Ammon's horn (tissue), 1 donor: ENCODE measurements at places on chromosomes 5 and 9.
A peak's percentile ranks its signal among the peaks of the same experiment; 100 is the strongest.

- no peak for DNase-seq
These were observed 559.0 kb upstream of the DAP start for GRCh38 chr5:11319836-11320580.

DNA sequence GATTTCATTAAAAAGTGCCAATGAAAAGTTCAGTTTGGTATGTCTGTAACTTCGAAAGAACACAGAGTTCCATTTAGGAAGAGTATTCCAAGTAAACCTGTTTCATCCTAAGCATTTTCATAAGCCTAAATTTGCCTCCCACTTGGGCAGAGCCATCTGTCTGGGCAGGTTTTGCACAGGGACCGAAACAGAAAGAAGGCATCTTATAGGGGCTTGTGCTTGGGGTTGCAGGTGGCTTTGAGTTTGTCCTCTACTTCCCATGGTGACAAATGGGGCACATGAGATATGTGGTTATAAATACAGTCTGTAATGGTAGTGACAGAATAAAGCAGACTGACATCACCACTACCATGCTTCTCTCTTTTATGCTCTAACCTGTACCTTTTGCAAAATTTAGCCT lies 63.7 kb downstream of the MCTP1 start:
- DNase-seq: no peak

GRCh38 chr9:73141282-73141681 lies 10.4 kb upstream of the ANXA1 start:
- DNase-seq: no peak

- DNase-seq: no peak
These were observed 365.1 kb downstream of the ENC1 start for GRCh38 chr5:74275171-74275992.

GRCh38 chr5:96984506-96985192 lies 48.8 kb downstream of the LNPEP start:
- no peak for DNase-seq

- no peak for DNase-seq
These were observed 73.4 kb upstream of the MEF2C start for GRCh38 chr5:88956416-88956815.

DNA sequence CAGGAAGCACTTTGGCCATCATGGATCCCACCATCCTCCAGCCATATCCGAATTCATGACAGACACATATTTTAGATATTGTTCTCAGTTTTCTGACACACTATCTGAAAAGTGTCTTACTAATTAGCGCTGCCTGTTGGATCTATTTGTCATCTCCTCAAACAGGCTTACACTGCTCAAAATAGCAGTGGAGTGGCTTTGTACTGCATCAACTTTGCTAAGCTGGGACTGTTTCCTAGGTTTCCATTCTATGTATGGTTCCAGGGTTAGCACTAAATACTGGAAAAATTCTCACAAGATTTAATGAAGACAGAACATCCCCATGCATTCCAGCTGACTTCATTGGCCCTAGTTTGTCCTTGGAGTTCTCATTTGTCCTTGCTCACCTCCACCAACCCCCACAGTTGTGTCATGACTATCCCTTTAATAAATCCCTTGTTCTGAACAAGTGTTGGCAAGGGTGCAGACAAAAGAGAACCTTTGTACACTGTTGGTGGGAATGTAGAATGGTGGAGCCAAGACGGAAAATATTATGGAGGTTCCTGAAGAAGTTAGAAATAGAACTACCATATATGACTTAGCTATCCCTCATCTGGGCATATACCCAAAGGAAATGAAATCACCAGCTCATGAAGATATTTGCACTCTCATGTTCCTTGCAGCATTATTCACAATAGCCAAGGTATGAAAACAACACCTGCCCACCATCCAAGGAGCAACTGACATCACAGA lies 136.5 kb upstream of the RAI14 start:
- DNase-seq: peak; percentile 33

DNA sequence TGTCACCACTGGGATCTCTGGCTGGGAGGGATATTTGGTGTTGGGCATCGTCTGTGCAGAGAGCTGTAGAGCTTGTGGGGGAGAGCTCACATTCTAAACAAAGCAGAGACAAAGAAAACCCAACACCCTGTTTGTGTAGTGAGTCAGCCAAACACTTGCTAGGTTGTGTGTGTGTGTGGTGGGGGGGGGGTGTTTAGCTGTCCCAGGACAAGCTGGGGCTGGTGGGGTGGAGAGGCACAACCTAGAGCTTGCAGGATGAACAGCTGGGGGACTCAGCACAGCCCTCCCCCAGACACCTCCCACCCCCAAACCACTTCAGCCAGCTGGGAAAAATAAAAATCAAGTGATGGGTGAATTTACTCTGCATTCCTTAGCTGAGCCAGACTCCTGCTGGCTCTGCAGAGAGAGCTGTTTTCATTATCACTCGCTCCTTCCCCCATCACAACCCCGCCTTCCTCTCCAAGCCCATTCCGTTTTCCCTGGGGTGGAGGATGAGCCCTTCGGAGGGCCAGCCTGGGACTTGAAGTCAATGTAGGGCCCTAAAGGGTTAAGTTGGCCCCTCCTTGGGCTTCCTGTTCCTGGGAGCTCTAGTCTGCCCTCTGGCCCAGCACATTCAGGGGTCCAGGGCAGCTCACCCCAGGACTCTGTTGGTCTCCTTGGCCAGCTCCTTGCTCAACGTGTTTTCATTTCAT lies 2.6 kb downstream of the OLFML2A start:
- DNase-seq: no peak

- DNase-seq: no peak
These were observed 379.4 kb downstream of the GADD45G start for GRCh38 chr9:89984214-89984613.

- peak; percentile 94 for DNase-seq
These were observed 1.2 kb downstream of the ARRDC3 start for GRCh38 chr5:91381774-91382359.

- no peak for DNase-seq
These were observed 18.0 kb upstream of the CDC23 start for GRCh38 chr5:138230981-138231589.

GRCh38 chr9:6763244-6763643 lies 5.5 kb downstream of the KDM4C start:
- no peak for DNase-seq
